ENCODE measurements at places on chromosomes 16 and 17.

DNA sequence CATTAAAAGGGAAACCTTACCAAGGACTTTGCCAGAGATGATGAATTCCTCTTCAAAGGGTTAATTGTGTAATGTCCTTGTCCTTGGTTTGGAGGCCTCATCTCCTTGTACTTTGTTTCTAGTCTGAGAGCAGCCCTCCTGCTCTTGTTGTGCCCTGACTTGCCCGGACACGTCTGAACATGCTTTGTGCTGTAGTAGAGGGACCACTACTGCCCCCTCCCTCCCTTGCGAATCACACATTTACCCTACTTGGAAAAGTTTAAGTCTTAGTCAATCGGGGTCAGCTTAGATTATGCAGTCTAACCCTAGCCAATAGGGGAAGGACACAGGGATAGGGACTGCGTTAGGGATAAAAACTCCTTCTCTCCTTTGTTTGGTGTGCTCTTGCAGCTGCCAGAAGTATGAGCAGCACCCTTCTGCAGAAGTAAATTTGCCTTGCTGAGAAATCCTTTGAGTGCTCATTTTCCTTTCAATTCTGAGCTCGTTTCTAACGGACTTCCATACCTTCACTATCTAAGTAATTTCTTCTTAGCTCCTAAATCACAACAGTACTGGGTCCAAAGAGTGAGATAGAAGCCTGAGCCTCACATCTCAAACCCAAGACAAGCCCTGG lies 26.4 kb upstream of the CLEC3A start:
- DNase-seq, result no peak

GRCh38 chr17:40526668-40527067 lies 25.2 kb upstream of the TNS4 start:
- no peak for DNase-seq

DNA sequence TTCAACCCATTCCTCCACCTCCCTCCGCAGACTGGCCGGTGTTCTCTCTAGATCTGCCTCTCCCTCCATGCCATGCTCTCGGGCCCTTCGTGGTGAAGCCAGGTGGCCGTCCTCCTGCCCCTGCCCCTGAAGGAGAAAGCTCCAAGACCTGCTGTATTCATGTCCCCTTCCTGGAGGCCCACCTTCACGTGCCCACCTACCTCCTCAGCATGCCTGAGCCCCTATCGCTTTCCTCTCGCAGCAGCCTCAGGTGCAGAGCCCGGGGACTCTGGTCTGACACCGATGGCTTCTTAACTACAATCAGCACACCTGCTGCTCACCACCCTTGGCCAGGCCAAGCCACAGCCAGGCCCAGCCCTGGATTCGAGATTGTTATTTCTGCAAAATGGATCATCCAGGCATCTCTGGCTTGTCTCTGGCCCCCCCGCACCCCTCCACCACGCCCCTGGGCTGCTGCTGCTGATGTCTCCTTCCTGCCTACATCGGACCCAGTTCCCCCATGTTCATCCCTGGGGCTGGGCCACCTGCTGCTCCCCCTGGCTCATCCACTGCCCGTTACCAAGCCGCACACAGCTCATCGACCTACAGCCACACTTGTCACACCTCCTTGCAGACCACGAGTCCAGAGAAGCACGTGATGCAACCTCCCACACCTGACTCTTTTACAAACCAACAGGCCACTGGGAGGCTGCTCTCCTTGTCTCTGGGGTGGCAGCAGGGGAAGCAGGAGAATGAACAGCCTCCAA lies 32.5 kb upstream of the TNFRSF13B start:
- no peak for DNase-seq

DNA sequence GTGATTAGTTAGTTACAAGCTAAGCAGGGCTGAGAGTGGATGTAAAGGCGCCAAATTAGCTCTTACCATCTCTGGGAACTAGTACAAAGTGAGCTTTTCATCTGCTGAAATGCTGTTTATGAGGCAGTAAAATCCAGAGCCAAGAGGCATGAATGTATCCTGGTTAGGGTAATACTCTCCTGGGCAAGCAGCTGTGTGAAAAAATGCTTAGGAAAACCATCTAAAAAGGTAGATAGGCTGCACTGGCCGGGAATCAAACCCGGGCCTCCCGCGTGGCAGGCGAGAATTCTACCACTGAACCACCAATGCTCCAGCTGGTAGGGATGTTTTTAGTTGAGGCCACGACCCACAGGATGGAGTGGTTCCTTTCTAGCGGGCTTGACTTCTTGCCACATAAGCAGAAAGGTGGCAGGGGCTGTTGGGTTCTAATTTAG lies 23.0 kb downstream of the VAC14 start:
- DNase-seq, result no peak

DNA sequence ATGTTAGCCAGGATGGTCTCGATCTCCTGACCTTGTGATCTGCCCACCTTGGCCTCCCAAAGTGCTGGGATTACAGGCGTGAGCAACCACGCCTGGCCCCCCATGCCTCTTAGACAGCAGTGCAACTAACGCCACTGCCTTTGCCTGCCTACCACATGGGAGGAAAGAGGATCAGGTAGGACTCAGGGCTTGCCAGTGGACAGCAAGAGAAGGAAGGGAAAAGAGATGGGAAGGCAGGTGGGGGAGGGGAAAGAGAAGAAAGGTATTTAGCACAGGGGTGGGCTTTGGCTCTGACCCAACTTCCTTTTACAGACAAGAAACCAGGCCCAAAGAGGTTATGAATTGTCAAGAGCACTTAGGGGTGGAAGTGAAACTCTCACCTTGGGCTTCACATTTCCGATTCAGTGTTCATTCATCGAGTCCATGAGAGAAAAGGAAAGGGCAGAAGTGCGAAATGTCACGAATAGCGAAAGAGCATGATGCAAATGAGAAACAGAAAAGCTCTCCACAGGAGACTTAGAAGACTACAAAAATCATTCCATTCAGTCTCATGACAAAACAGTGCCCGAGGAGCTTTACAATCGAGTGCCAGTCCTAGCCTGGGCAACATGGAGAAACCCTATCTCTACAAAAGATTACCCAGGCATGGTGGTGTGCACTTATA lies 36.4 kb downstream of the CDK5R1 start:
- no peak for DNase-seq

DNA sequence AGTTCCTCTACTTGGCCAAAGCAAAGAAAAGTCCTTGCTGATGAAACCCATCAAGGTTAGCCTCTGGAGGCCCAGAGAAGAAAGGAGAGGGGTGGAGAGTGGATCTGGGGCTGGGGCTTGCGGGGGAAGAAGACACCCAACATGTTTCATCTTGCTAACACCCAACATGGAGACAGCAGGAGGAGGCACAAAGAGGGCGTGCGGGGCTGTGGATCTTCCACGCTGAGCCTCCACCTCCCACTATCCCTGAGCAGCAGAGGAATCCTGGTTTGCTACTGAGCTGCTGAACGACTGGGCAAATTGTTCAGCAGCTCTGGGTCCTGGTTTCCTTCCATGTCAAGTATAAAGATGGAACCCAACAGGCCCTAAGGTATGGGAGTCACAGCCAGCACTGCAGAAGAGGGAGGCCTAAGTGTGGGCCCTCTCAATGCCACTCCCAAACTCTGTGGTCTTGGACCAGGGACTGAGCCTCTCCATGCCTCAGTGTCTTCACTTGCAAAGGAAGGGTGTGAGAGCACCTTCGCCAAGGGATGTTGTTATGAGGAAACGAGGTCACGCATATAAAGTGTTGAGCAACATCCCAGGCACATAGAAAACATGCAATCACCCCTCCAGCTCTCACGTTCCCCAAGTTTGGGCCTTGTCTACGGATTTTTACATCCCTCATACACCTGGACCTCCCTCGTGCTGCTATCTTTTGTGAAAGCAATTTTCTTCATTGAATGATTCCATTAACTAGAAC lies 122.5 kb downstream of the XYLT1 start:
- no peak for DNase-seq

- no peak for DNase-seq
Measured at GRCh38 chr16:11104168-11105037, 151.6 kb downstream of the SOCS1 start.

GRCh38 chr16:50602531-50603205 lies 54.5 kb downstream of the NKD1 start:
- DNase-seq, result no peak

DNA sequence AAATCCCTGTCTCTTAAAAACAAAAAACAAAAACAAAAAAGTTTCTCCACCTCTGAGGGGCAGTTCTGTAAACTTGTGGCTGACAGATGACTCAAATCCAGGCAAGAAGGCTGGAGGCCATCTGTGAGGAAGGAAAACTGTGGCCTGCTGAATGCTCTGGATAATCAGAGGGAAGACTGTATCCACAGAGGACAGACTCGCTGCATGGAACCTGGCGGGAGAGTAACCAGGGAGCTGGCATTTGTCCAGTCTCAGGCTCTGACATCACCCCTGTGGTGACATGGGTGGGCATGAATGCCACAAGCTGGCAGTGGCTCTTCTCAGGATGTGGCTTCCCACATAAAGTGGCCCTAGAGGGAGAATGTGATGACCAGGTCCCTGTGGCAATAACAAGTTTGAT lies 2.8 kb upstream of the KSR1 start:
- no peak for DNase-seq

DNA sequence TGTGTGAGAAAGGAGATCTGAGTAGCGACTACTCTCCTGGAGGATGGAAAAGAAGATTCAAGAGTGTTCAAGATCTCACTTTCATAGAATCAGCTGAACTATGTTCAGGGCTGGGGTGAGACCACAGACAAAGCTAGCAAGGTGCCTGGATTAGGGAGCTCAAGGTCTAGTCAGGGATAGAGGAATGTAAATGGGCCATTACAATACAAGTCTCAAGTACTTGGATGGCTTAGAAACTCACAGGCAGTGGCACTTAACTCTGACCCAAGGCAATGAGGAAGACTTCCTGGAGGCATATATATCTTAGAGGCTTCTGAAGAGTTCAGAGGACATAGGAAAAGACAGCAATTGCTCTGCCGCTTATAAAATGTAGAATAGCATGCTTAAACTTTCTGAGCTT lies 184.9 kb upstream of the CDH11 start:
- DNase-seq, result no peak

- DNase-seq, result no peak
Measured at GRCh38 chr16:57988929-57989328, 11.5 kb downstream of the ZNF319 start.

- DNase-seq, result no peak
Measured at GRCh38 chr16:16863672-16864071, 484.7 kb downstream of the NPIPA7 start.

GRCh38 chr16:78177987-78178386 lies 78.5 kb downstream of the WWOX start:
- DNase-seq, result no peak

DNA sequence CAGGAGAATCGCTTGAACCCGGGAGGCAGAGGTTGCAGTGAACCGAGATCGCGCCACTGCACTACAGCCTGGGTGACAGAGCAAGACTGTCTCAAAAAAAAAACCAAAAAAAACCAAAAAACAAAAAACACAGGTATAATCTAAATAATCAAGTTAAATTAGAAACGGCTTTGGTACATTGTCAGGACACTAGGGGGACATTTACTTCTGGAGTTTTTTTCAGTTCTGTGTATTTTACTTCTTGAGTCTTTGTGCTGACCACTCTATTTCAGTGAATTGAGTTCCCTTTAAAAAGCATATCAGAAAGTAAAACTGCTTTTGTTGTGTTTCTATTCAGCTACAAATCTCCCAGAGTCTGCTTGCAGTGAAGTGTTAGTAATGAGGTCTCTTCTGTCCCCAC lies 36.3 kb downstream of the DHRS7B start:
- DNase-seq, result no peak

- no peak for DNase-seq
Measured at GRCh38 chr16:61887903-61888302, 148.3 kb downstream of the CDH8 start.

GRCh38 chr17:78892936-78893379 lies 10.0 kb downstream of the CEP295NL start:
- DNase-seq, result no peak

DNA sequence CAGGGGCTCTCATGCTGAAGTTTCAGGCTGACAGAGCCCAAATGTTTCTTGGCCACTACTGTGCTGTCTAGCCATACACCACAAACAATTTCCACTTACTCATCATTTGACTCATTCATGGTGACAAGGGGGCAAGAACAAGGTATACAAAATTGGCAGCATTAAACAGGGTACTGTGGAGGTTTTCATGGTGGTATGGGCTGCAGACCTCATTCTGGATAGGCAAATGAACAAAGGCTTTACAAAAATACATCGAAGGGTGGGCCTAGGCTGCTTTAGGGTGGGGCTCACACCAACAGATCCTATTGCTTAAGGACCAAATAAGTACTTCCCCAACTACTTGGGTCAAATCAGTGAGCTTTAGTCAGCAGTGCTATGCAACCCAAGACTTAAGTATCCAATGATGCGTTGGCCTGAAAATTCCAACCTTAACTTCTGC lies 53.0 kb downstream of the N4BP1 start:
- no peak for DNase-seq

GRCh38 chr17:2821868-2822267 lies 25.6 kb downstream of the RAP1GAP2 start:
- no peak for DNase-seq

DNA sequence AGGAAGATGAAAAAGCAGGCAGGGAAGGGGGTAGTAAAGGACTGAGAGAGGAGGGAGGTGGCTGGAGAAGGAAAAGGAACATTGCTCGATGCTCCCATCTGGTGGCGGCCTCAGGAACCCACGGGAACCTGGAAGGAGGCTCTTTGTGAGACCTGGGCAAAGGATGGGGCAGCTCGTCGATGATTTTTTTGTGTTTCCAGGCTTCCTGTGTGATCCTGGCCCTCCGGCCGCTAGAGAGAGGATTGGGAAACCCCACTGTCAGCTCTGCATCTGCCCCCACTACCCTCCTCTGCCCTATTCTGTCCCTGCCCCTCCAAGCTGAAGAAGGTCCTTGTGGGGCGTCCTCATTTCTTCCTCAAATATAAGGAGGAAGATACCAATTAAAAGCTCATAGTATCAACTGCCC lies 6.6 kb downstream of the WFIKKN2 start:
- DNase-seq, result peak; percentile 63

DNA sequence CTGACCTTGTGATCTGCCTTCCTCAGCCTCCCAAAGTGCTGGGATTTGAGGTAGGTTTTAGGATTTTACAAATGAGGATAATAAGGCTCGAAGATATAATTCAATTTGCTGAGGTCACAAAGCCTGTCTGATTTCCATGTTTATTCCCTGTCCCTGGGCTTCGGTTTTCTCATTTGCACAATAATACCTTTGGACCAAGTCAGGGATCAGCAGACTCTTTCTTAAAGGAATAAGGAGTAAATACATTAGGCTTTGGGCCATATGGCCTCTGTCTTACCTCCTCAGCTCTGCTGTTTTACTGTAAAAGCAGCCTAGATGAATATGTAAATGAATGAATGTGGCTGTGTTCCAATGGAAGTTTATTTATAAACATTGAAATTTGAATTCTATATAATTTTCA lies 442.8 kb downstream of the HS3ST4 start:
- no peak for DNase-seq

GRCh38 chr17:75679706-75680211 lies 12.6 kb downstream of the SAP30BP start:
- no peak for DNase-seq
